NB4 (cell line): ENCODE measurements at places on chromosomes 16 and 17.

- DNase-seq = no peak
Observed at GRCh38 chr17:82012640-82013295, 9.9 kb downstream of the CENPX start.

DNA sequence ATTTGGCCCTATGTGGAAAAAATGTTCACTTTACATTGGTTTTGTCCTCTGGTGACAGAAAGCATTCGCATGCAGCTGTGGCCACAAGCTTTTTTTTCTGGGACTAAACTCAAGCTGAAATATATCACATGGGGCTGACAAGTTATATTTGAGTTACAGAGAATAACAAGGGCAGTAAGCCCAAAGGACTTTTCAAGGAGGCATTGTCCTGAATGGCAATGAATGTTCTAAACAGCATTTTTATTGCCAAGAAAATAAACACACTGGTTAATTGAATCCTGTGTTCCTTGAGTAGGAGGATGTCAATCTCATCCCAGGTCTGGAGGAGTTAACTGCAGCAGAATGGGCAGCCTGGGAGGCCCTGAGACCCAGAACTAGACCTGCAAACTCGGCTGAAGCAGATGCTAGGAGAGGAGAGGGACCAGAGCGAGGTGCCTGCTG, 114.5 kb downstream of the COPRS start:
- peak; percentile 21 for DNase-seq

GRCh38 chr16:15396948-15397594, 1.5 kb downstream of the MPV17L start:
- DNase-seq = no peak

GRCh38 chr16:4675864-4676786, 17.2 kb upstream of the NUDT16L1 start:
- DNase-seq = peak; percentile 90

DNA sequence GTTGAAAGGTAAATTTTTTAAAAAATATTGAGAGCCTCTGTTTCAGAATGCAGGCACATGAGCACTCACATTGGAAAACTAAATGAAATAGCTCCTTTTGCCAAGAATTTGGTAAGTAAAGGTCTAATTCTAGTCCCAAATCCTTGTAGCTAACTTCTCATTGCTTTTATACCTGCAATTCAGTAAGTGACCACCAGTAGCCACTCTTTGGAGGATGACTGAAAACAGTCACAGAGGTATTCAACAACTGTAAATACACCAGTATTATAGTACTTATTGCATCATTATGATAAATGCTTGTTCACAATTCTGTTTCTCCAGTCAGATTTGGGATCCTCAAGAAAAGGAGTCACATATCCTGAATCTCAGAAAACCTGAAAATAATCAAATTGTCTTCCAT, 562.4 kb upstream of the CDH11 start:
- peak; percentile 9 for DNase-seq

DNA sequence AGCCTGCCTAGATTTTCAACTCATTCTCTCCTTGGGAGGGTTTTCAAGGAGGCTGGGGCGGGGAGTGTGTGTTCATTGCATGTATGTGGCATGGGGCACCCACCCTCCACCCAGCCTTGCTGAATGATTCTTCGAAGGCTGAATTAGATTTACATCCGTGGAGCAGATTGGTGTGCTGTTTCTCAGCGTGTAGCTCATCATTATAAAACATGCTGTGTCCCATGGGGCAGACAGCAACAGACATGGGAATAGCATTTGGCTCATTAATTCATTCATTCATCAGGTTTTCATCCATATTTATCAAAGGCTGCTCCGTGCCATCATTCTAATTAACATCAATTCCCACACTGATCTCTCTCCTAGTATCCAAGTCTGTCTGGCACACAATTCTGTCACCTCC, 10.6 kb upstream of the CD300A start:
- no peak for DNase-seq

- DNase-seq = no peak
Observed at GRCh38 chr17:75914643-75915267, 10.1 kb upstream of the MRPL38 start.

DNA sequence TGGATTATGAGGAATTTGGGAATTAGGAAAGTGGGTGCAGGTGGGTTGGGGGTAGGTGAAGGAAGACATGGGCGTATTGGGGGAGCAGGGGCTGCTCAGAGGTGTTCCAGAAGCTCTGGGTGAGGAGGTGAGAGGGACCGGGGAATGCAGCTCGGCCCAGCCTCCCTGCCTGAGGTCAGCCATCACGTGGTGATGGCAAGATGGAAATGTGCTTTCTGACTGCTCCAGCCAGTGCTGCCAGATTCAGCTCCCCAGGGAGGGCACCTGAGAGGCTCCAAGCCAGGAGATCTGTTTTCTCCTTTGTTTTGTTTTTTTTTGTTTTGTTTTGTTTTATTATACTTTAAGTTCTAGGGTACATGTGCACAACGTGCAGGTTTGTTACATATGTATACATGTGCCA, 35.2 kb upstream of the STH start:
- DNase-seq = no peak

DNA sequence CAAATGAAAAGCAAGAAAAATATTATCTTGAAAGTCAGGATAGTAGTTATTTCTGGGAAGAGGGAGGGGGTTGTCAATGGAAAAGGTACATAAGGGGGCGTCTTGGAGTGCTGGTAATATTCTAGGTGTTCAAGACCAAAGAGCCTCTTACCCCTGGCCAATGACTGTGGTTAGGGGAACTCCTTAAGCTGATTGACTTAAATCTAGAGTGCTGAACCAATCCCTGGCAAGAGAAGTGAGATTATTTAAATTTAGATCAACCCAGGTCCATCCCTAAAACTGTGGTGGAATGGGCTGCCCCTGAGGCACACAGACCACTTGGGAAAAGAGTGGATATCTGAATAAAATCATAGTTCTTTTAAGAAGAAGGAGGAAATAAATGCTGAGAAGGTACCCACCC, 174.1 kb downstream of the COPRS start:
- DNase-seq = no peak

DNA sequence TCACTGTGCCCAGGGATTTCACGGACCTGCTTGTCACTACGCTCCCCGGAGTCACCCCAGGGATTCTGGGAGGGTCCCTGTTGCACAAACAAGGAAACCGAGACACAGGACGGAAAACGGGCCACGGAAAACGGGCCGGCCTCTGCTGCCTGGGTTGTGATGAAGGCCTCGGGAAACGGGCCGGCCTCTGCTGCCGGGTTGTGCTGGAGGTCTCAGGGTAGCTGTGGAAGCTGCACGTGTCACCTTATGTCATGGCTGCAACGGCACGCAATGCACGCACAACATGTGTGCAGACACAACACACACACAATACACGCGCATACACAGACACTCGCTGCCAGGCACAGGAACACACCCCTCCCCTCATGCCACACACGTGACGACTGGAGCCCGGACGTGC, 27.0 kb upstream of the GNG13 start:
- DNase-seq = no peak

DNA sequence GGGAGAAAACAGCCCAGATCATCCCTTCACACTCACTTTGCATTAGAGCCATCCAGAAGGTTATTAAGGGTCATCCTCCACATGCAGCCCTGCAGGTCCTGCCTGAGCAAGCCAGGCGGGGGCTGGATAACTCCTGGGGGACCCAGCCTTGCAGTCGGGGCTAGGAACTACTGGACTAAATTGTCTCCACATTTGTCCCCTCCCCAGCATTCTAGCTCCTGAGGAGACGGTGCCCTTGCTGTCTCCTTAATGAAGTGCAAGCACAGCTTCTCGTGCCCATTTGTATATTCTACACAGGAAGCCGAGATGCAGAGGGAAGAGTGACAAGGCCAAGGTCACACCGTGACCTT, 185.2 kb downstream of the C16orf95 start:
- no peak for DNase-seq
